Suprapubic skin (tissue), 4 donors: ENCODE measurements at places on chromosomes 6 and 20. TPM values are rescaled to one million over a fixed set of nuclear protein-coding genes. Genes with fewer than 3 reads are reported as not detected.

DNA sequence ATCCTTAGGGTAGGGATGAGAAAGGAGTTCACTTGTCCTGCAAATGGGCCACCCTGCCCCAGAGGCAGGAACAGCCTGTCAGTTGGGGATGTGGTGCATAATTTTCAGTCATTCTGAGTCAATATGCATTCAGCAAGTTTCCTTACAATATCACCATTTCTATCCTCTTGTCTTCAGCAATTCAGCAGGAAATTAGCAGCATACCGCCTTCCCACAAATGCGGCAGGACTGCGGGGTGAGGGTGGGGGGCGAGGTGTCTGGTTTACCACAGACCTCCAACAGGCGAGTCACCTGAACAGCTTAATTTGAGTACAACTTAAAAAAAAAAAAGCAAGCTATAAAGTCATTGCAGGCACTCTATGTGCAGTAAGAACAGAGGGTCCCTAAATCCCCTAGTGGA lies 126.8 kb downstream of the MAP3K7 start:
- no peak overlapping the region for H3K4me3 ChIP-seq
- H3K4me1 ChIP-seq = peaks cover 14% of the 10 kb centered on the region
- no peaks in the 10 kb centered on the region for H3K27me3 ChIP-seq

DNA sequence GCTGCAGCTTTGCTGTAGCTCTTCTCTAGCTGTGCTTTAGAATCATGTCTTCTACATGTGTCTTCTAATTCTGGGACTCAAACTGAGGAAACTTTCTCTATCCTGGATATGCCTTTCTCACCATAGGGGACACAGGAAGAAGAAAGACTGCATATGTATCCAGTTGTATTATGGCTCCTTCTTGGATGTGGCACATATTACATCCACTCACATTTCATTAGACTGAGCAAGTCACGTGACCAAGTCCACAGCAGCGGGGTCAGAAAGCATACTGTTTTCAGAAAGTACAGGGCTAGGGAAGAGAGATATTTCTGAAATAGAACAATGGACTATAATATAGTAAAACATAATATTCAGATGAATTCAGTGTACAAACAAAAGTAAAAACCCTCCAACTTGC lies 187.6 kb upstream of the RIMS1 start:
- no peak overlapping the region for H3K27ac ChIP-seq
- DNase-seq = no peak
- H3K4me3 ChIP-seq = no peak overlapping the region
- H3K27me3 ChIP-seq = no peaks in the 10 kb centered on the region
- H3K4me1 ChIP-seq = no peaks in the 10 kb centered on the region
- no peaks in the 10 kb centered on the region for H3K36me3 ChIP-seq

DNA sequence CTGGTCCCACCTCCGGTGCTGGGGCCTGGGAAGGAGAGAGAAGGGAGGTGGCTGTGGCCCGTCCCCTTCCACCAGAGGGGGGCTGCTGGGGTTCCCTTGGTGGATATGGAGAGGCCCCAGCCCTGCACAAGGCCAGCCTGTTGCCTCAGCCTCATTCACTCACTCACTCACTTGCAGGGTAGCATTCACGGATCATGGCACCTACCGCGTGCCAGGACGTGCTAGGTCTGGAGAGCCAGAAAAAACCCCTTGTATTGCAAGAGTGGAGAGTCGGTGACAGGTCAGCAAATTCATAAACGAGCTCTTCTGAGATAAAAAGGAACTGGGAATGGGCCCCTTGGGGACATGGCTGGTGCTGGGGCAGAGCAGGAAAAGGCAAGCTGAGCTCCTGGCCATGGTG lies 6.4 kb upstream of the ZBTB46 start:
- no peaks in the 10 kb centered on the region for H3K27me3 ChIP-seq
- H3K36me3 ChIP-seq = no peaks in the 10 kb centered on the region
- no peak overlapping the region for H3K27ac ChIP-seq

DNA sequence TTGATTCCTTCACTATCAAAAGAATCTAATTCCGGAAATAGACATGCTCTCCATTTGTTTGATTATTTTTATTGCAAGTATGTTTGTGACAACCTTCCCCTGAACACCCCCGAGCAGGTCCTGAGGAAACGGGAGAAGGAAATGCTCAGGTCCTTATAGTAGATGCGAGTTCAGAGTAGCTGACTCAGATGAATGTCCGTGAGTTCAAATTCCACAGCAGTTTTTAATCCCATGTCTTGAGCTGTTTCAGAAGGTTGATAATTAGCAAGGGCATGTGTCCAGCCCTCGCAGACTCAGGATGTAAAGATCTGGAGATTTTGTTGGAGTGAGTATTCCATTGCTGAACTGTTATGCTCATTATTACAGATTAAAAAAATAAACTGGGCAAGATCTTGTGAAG lies 169.3 kb downstream of the BCAS1 start:
- no peaks in the 10 kb centered on the region for H3K36me3 ChIP-seq
- no peak overlapping the region for H3K4me3 ChIP-seq
- H3K27me3 ChIP-seq = no peaks in the 10 kb centered on the region
- peaks cover 49% of the 10 kb centered on the region for H3K4me1 ChIP-seq
- DNase-seq = peak; percentile 18

DNA sequence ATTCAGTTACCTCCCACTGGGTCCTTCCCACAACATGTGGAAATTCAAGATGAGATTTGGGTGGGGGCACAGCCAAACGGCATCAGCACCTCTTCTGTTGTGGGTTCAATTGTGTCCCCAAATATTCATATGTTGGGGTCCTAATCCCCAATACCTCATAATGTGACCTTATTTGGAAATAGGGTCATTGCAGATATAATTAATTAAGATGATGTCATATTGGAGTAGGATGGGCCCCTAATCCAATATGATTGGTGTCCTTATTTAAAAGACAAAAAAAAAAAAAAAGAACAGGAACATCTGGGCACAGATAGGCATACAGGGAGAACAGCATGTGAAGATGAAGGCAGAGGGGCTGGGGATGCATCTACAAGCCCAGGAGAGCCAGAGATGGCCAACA lies 89.4 kb downstream of the BFSP1 start:
- no peak overlapping the region for H3K4me3 ChIP-seq
- H3K4me1 ChIP-seq = no peaks in the 10 kb centered on the region
- no peak overlapping the region for H3K27ac ChIP-seq
- no peaks in the 10 kb centered on the region for H3K36me3 ChIP-seq
- peaks cover 33% of the 10 kb centered on the region for H3K27me3 ChIP-seq

GRCh38 chr6:160337991-160338390 lies 10.2 kb upstream of the SLC22A3 start:
- H3K27me3 ChIP-seq = no peaks in the 10 kb centered on the region
- no peaks in the 10 kb centered on the region for H3K36me3 ChIP-seq
- H3K4me1 ChIP-seq = no peaks in the 10 kb centered on the region
- no peak overlapping the region for H3K4me3 ChIP-seq
- DNase-seq = no peak

GRCh38 chr20:741620-742019 lies 26.7 kb downstream of the SLC52A3 start:
- no peak overlapping the region for H3K27ac ChIP-seq
- no peaks in the 10 kb centered on the region for H3K36me3 ChIP-seq
- DNase-seq = no peak

GRCh38 chr6:18207438-18207837 lies 52.2 kb downstream of the KDM1B start:
- H3K36me3 ChIP-seq = peaks cover 61% of the 10 kb centered on the region
- no peaks in the 10 kb centered on the region for H3K27me3 ChIP-seq
- no peak overlapping the region for H3K27ac ChIP-seq
- no peak overlapping the region for H3K4me3 ChIP-seq
- DNase-seq = no peak

Gene TAP2
- total RNA-seq = 20.7 TPM

Gene KIZ
- 30.8 TPM for total RNA-seq

Gene RSPO3
- 0.79 TPM for total RNA-seq

GRCh38 chr6:37190159-37190535 lies 20.2 kb downstream of the PIM1 start:
- H3K36me3 ChIP-seq = no peaks in the 10 kb centered on the region
- H3K27ac ChIP-seq = no peak overlapping the region
- no peak for DNase-seq
- H3K4me1 ChIP-seq = no peaks in the 10 kb centered on the region

DNA sequence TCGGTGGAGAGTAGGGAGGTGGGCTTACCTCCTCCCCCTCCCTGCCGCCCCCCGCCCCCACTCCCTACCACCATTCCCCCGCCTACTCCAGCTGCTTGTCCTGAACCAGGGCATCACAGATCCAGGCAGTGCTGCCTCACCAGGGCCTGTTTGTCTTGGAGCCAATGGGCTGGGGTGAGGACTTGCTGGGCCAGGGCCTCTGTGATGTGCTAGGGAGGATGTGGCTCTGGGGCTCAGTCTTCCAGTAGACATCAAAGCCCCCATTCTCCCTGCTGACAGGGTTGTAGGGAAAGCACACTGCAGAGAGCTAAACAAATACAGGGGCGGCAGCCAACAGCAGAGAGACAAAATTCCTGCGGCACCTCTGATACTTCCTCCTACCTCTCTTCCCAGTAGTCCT lies 48.2 kb upstream of the NXT1 start:
- H3K4me1 ChIP-seq = peaks cover 12% of the 10 kb centered on the region
- H3K27ac ChIP-seq = no peak overlapping the region
- no peak for DNase-seq
- no peak overlapping the region for H3K4me3 ChIP-seq

GRCh38 chr6:9161731-9162130 lies 726.4 kb upstream of the SLC35B3 start:
- no peak overlapping the region for H3K27ac ChIP-seq
- no peak for DNase-seq
- no peaks in the 10 kb centered on the region for H3K36me3 ChIP-seq
- no peaks in the 10 kb centered on the region for H3K4me1 ChIP-seq
- H3K4me3 ChIP-seq = no peak overlapping the region
- no peaks in the 10 kb centered on the region for H3K27me3 ChIP-seq

Gene LST1
- total RNA-seq = 3.7 TPM

DNA sequence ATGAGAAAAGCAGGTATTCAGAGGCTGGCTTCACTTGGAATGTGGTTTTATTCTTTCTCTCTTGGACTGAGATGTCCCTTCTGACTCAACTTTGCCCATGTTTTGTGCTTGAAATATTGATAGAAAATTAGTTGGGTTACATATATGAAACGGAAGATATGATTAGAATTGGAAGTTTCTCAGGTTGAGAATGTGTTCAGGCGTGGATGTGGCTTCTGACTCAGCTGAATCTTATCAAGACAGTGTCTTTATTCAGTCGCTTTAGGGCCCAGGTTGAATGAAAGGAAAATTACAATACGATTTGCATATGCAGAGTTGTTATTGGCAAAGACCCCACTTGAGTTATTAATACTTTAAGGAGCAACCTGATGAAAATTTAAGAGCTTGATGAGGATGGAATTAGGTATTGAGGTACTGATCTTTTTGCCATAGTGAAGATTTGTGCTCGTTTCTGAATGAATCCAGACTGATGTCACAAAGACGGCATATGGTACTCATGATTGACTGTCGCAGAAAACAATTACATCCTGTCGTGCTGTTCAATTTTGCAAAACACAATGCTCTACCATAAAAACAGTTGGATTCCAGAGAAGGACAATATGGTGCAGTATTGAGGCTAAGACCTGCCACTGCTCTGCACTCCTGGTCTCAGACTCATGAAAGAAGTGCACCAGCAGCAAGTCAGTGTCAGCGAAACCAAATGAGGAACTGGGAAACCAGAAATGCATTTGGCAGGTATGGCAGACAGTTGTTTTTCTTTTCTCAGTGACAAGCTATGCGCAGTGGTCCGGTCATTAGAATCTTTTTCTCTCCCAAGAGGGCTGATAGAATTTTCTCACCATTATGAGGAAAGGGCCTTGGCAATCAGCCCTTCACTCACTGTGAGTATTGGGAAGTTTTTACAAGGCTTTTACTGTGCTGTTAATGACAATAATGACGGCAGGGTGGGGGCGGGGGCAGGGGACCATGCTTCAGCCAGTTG lies 158.3 kb downstream of the DOK5 start:
- H3K4me1 ChIP-seq = no peaks in the 10 kb centered on the region
- no peak for DNase-seq
- no peaks in the 10 kb centered on the region for H3K27me3 ChIP-seq
- no peaks in the 10 kb centered on the region for H3K36me3 ChIP-seq
- no peak overlapping the region for H3K4me3 ChIP-seq

- H3K27me3 ChIP-seq = peaks cover 32% of the 10 kb centered on the region
- H3K4me1 ChIP-seq = peaks cover 17% of the 10 kb centered on the region
- H3K36me3 ChIP-seq = no peaks in the 10 kb centered on the region
- no peak for DNase-seq
- H3K4me3 ChIP-seq = peak overlapping the region; percentile 59
Measured at GRCh38 chr6:46014511-46015118, 1.0 kb downstream of the CLIC5 start.
